ENCODE measurements at places on chromosomes 11 and 22.
A peak's percentile ranks its signal among the peaks of the same experiment; 100 is the strongest.

DNA sequence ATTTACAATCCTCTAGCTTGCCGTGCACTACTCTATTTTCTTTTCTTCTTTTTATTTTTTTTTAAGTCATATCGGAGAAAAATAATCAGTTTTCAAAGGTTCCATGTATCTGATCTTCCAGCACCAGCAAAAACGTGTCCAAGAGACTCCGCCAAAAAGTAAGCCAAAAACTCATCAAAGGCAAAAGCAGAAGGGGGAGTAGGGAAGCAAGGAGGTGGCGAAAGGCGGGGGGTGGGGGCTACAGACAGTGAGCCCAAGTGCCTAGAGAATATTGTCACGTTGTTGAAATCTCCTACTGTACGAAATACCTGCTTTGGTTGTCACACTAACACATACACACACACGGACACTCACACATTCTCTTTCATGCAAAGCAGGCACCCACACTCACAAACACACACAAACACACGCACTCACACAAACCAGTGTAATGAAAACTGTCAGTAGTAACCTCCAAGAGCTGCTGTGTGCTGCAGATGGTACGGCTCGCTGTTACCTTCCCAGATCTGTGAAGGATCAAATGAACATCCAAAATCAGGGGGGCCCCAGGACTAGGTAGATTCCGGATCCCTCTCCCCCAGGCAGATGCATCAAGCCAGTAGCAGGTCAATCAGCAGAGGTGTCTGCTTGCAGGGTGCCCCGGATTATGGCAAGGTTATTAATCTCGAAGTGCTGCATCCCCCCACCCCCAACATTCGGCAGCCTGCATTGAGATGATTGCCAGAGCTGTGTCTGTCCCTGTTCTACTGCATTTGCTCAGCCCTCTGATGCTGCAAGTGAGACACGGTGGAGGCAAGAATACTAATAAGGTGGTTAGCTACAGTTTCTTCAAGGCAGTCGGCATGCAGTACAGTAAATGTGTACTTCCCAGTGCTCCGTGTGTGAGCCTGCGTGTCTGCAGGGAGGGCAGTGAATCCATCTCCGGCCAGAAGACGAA, at the start of gene LRRC4C:
Gene LRRC4C (minus strand): TSS at position 188 of the 937 bp plus-strand sequence.
- no peak within 1 kb of the TSS for H3K4me3 ChIP-seq
- no peak for DNase-seq
- no peaks in the 10 kb centered on the region for H3K36me3 ChIP-seq

DNA sequence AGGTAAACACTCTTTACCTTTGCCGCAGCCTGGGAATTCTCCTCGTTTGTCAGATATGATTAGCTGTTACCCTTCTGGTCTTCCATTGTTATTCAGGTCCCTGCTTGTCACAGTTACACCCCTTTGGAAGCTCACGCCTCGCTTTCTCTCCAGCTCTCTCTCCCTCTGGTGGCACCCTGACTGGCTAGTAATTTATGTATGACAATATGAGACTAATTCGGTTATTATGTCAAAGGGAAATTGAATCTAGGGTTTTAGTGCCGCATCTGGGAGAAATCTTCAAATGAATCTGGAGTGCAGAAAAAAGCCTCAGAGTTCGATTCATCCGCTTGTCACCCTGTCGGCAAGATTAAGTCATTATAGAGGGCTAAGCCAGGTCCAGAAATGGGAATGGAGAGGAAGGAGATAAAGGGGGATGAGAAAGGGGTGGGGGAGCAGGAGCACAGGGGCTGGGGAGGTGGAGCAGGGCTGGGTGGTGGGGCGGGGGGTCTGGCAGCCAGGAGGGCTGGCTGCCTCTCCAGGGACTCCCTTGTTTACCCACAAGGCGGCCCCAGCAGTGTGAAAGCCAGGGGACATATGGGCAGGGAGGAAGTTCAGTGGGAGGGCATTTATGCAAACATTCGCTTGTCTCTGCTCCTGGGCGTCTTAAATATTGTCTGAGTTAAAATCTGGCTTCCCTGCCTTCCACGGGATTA, 179.0 kb upstream of the NECTIN1 start:
- H3K36me3 ChIP-seq, result no peaks in the 10 kb centered on the region
- H3K4me3 ChIP-seq, result no peak overlapping the region
- DNase-seq, result no peak
- H3K27me3 ChIP-seq, result peaks cover 3% of the 10 kb centered on the region

GRCh38 chr11:116427903-116428637, 344.7 kb downstream of the BUD13 start:
- no peak for DNase-seq
- H3K36me3 ChIP-seq, result no peaks in the 10 kb centered on the region
- peaks cover 2% of the 10 kb centered on the region for H3K27me3 ChIP-seq

DNA sequence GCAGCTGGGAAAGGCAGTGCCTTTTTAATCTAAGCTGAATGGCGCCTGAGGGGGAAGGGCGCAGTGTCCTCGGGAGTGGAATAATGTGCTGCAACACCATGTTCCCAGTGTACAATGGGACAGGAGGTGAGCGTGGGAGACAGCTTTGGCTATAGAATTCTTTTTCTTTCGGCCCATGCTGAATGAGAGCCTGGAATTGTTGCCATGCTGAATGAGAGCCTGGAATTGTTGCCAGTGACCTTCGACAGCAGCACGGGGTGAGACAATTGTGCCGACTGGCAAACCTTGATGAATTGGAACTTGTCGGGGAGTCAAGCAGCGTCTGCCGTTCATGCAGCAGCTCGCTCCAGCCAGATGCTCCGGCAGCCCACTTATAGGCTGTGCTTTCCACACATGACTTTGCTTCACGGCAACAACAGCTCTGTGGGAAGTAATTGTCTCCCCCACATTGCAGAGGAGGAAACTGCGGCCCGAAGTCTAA, 141.4 kb upstream of the E2F8 start:
- peaks cover 5% of the 10 kb centered on the region for H3K27me3 ChIP-seq
- H3K4me1 ChIP-seq, result no peaks in the 10 kb centered on the region
- DNase-seq, result no peak
- H3K4me3 ChIP-seq, result no peak overlapping the region

DNA sequence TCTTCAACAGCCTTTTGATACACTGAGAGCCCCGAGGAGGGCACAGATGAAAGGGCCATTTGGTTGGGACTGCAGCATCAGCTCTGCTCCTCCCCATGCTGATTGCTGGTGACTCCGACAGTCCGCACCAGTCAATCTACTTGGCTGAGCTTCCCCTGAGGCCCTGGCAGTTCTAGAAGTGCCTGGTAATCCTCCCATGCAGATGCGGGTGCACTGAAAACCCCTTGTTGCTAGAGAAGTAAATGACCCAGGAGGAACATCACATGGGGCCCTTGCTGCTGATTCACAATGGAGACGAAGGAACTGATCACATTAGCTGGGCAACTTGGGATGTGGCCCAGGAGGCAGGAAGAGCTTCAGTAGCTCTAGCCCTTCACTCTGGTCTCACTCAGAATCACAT, 35.2 kb upstream of the RIC3 start:
- H3K4me1 ChIP-seq, result no peaks in the 10 kb centered on the region
- DNase-seq, result no peak
- H3K36me3 ChIP-seq, result no peaks in the 10 kb centered on the region

DNA sequence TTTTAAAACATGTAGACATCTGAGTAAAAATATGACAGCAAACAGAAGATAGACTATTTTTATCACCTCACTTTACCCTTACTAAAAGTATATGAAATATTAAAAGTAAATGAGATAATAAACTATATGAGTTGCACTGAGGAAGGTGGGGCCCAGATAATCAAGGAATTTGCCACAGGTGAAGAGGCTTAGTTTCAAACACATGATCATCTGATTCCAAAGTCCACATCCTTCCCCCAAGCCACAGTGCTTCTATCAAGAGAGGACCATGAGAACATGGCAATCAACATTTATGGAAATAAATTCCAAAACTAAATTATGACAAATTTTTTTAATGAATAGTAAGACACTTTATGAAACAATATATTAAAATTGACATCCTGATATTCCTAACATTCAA, 384.0 kb downstream of the DCDC1 start:
- H3K27ac ChIP-seq, result no peak overlapping the region
- no peak overlapping the region for H3K4me3 ChIP-seq
- H3K4me1 ChIP-seq, result peaks cover 2% of the 10 kb centered on the region
- DNase-seq, result no peak
- H3K27me3 ChIP-seq, result no peaks in the 10 kb centered on the region

- peaks cover 27% of the 10 kb centered on the region for H3K4me1 ChIP-seq
- DNase-seq, result peak; percentile 13
- no peaks in the 10 kb centered on the region for H3K36me3 ChIP-seq
- H3K4me3 ChIP-seq, result peak overlapping the region; percentile 16
- H3K27me3 ChIP-seq, result no peaks in the 10 kb centered on the region
These were observed 2.8 kb downstream of the SIAE start for GRCh38 chr11:124670732-124671131.

DNA sequence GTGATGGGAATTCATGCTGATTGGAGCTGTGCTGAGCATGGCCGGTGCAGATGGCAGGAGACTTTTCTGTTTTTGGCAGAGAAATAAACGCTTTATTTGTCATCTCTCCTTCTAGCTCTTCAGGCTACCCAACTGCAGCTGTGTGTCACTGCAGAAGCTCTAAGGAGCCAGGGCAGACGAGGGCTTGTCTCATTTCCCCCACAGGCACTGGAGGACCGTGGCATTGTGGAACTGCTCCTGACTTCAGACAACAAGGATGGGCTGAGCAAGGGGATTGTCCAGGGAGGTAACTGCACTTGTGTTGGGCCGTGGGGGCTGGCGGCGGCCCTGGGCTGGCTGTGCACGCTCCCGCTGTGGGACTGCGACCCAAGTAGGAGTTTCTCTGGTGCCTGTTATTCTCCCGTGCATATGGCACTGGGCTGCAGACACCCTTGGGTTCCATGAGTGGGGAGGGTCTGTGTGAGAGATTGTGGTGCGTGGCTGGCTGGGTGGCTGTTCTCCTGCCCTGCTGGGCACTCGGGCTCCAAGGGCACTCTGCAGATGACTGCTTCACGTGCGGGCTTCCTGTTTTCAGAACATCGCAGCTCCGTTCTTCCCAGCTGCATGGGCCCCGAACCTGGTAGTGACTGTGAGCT, 27.2 kb downstream of the GLB1L2 start:
- no peak for DNase-seq
- H3K36me3 ChIP-seq, result no peaks in the 10 kb centered on the region
- H3K4me1 ChIP-seq, result peaks cover 13% of the 10 kb centered on the region
- H3K27ac ChIP-seq, result no peak overlapping the region
- no peak overlapping the region for H3K4me3 ChIP-seq
- peaks cover 11% of the 10 kb centered on the region for H3K27me3 ChIP-seq

- no peak for DNase-seq
- no peak overlapping the region for H3K4me3 ChIP-seq
- no peaks in the 10 kb centered on the region for H3K36me3 ChIP-seq
- H3K27ac ChIP-seq, result no peak overlapping the region
These were observed 90.8 kb upstream of the SHANK2 start for GRCh38 chr11:71342951-71343827.

GRCh38 chr22:29994943-29995342, 85.3 kb upstream of the HORMAD2 start:
- no peak for DNase-seq
- H3K27ac ChIP-seq, result peak overlapping the region; percentile 23
- H3K4me1 ChIP-seq, result peaks cover 4% of the 10 kb centered on the region
- no peak overlapping the region for H3K4me3 ChIP-seq

- no peaks in the 10 kb centered on the region for H3K36me3 ChIP-seq
- H3K4me1 ChIP-seq, result peaks cover 32% of the 10 kb centered on the region
- DNase-seq, result no peak
- H3K27me3 ChIP-seq, result no peaks in the 10 kb centered on the region
These were observed 19.0 kb upstream of the MPZL2 start for GRCh38 chr11:118283037-118283636.

- no peak for DNase-seq
- no peaks in the 10 kb centered on the region for H3K4me1 ChIP-seq
- H3K27me3 ChIP-seq, result peaks cover 10% of the 10 kb centered on the region
These were observed 32.4 kb upstream of the EIF3D start for GRCh38 chr22:36561291-36561811.

- no peaks in the 10 kb centered on the region for H3K27me3 ChIP-seq
- no peaks in the 10 kb centered on the region for H3K36me3 ChIP-seq
- peaks cover 9% of the 10 kb centered on the region for H3K4me1 ChIP-seq
- H3K27ac ChIP-seq, result no peak overlapping the region
- H3K4me3 ChIP-seq, result no peak overlapping the region
- DNase-seq, result no peak
These were observed 213.1 kb upstream of the ZBED5 start for GRCh38 chr11:11070976-11071375.

- H3K36me3 ChIP-seq, result no peaks in the 10 kb centered on the region
- no peak for DNase-seq
- peak overlapping the region; percentile 55 for H3K4me3 ChIP-seq
- peaks cover 6% of the 10 kb centered on the region for H3K27me3 ChIP-seq
- peaks cover 19% of the 10 kb centered on the region for H3K4me1 ChIP-seq
- H3K27ac ChIP-seq, result peak overlapping the region; percentile 53
These were observed 6.7 kb downstream of the ETS1 start for GRCh38 chr11:128580612-128581011.

DNA sequence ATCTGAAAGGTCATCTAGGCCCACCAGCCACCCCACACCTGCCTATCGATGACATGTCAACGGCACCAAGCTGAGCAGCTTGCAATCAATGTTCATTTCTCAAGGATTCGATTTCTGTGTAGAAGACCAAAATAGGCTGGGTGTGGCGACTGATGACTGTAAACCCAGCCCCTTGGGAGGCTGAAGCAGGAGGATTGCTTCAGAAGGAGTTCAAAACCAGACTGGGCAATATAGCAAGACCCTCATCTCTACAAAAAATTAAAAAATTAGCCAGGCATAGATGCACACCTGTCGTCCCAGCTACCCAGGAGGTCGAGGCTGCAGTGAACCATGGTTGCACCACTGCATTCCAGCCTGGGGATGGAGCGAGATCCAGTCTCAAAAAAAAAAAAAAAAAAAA, 108.7 kb downstream of the MICAL3 start:
- H3K27me3 ChIP-seq, result no peaks in the 10 kb centered on the region
- no peaks in the 10 kb centered on the region for H3K36me3 ChIP-seq
- H3K27ac ChIP-seq, result no peak overlapping the region
- peaks cover 5% of the 10 kb centered on the region for H3K4me1 ChIP-seq
- no peak overlapping the region for H3K4me3 ChIP-seq

DNA sequence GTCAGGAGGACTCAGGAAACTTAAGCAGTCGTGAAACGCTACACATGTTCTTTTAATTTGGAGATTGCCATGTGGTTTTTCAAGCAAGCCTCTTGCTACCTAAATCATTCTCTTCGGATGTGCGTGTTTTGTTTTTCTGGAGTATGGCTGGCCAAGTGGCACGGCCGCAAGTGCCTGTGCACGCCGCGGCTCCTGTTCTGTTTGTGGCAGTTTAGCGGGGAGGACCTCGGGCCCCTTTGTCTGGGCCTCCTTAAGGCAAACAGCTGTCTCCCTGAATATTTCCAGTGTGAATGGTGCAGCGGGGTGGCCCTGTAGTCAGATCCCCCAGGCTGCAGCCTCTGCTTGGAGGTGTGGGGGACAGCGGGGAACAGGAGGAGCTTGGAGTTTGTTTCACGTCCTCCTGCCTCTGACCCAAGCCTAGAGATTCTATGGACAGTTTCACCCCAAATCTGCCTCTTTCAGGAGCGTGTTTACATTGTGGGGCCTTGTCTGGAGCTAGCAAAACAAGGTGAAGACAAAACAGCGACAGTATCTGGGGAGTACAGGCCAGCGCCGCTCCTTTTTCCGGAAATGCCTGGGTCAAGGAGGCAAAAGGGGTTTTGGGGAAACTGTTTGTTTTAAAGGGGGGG, 1.3 kb downstream of the LRP5 start:
- no peak for DNase-seq
- H3K36me3 ChIP-seq, result no peaks in the 10 kb centered on the region
- H3K27me3 ChIP-seq, result peaks cover 25% of the 10 kb centered on the region
- H3K27ac ChIP-seq, result peak overlapping the region; percentile 31
- peaks cover 21% of the 10 kb centered on the region for H3K4me1 ChIP-seq
- peak overlapping the region; percentile 78 for H3K4me3 ChIP-seq

GRCh38 chr11:126189109-126189929, 22.1 kb downstream of the RPUSD4 start:
- peaks cover 4% of the 10 kb centered on the region for H3K36me3 ChIP-seq
- peaks cover 4% of the 10 kb centered on the region for H3K4me1 ChIP-seq
- H3K4me3 ChIP-seq, result no peak overlapping the region
- H3K27ac ChIP-seq, result no peak overlapping the region
- DNase-seq, result no peak
- H3K27me3 ChIP-seq, result no peaks in the 10 kb centered on the region
